Suprapubic skin (tissue), 4 donors: ENCODE measurements at places on chromosomes 2 and 18. TPM values are rescaled to one million over a fixed set of nuclear protein-coding genes. Genes with fewer than 3 reads are reported as not detected.

DNA sequence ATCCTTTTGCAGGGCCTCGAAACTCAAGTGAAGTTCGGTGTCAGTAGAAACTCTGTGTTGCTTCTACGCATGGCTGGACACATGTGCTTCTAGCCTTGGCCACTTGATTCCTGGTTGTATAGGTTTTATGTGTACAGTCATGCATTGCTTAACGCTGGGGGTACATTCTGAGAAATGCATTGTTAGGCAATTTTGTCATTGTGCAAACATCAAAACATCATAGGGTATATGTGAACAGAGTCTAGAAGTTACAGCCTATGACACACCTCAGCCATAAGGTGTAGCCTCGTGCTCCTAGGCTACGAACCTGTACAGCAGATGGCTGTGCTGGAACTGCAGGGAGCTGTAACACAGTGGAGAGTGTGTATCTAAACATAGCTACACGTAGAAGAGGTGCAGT is 39.4 kb downstream of the TMEM18 start:
- no peak for DNase-seq

- DNase-seq, result no peak
Observed at GRCh38 chr2:143801561-143801960, 672.3 kb downstream of the ARHGAP15 start.

- no peak for DNase-seq
Observed at GRCh38 chr2:218582076-218582475, 13.4 kb downstream of the CNOT9 start.

DNA sequence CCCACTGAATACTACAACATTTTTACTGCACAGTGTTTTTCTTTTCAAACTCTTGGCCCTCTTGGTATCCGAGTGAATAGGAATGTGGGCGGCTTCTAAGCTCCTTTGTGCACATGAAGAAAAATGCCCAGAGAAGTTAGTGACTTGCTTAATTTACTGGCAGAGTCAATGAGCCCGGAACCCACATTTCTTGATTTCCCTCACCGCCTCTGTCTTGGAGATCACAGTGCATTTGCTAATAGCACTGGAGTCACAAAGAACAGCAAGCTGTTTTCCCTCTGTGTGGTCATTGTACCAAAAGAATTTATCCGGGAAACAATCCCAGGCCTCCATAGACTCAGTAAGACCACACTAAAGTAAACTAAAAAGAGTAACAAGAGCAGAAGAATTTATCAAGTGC is 18.9 kb downstream of the STON1 start:
- no peak for DNase-seq

DUSP2 gene
- 58.1 TPM for total RNA-seq

DNA sequence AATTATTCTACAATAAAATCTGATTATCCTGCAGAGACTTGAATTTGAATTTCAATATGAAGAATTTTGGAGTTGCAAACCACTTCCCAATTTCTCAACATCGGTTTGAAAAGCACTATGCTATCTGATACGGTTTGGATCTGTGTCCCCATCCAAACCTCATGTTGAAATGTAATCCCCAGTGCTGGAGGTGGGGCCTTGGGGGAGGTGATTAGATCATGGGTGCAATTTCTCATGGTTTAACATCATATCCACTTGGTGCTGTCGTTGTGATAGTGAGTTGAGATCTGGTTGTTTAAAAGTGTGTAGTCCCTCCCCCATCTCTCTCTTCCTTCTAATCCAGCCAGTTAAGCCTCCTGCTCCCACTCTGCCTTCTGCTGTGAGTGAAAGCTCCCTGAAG is 205.7 kb downstream of the NBAS start:
- no peak for DNase-seq

DNA sequence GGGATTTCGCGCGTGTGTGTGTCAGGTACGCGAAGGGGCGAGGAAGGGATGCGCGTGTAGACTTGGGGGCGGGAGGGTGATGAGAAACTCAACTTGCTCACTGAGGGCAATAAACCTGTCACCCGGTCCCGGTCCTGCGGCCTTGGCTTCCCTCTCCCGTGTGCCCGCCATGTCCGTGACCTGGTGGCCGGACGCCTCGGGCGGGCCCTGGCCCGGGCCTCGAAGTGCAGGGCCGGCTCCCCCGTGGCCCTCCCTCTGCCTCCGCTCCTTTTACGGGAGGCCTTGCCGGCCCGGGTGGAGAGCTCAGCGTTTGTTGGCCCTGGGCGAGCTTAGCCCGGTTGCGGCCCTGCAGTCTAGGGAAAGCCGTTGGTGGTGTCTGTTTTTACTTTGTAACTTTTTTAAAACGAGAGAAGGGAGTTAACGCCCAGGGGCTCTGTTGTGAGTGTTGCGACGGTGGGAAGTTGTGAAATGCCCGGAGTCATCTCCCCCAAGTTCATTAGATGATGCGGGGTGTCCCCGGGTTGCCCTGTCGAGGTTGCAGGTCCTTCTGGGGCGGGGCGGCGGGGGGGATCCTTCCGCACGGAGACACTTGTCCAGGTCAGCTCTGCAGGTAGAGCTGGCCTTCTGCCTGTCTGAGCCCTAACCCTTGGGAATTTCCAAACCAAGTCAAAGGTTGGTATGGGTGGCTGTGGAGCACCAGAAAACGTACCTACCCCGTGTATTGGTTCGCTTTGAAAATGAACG is 883 bp downstream of the SMCHD1 start:
- DNase-seq, result peak; percentile 81

GRCh38 chr2:83471655-83472054 is 987.4 kb downstream of the SUCLG1 start:
- no peak for DNase-seq

TMEM182 gene
- 2.6 TPM for total RNA-seq
